ENCODE measurements at places on chromosomes 12 and 14.

GRCh38 chr14:32201193-32201815 lies 541 bp upstream of the RNU6-7 start:
- DNase-seq: peak; percentile 76

- no peak for DNase-seq
Measured at GRCh38 chr14:59484639-59485175, 390 bp downstream of the JKAMP start.

GRCh38 chr14:63981569-63981968 lies 128.8 kb downstream of the SYNE2 start:
- DNase-seq: no peak

- no peak for DNase-seq
Measured at GRCh38 chr12:23528316-23528715, 421.2 kb downstream of the SOX5 start.

- DNase-seq: no peak
Measured at GRCh38 chr14:55707365-55707804, 127.4 kb downstream of the KTN1 start.

GRCh38 chr12:53803703-53804102 lies 51.9 kb upstream of the CISTR start:
- DNase-seq: no peak

DNA sequence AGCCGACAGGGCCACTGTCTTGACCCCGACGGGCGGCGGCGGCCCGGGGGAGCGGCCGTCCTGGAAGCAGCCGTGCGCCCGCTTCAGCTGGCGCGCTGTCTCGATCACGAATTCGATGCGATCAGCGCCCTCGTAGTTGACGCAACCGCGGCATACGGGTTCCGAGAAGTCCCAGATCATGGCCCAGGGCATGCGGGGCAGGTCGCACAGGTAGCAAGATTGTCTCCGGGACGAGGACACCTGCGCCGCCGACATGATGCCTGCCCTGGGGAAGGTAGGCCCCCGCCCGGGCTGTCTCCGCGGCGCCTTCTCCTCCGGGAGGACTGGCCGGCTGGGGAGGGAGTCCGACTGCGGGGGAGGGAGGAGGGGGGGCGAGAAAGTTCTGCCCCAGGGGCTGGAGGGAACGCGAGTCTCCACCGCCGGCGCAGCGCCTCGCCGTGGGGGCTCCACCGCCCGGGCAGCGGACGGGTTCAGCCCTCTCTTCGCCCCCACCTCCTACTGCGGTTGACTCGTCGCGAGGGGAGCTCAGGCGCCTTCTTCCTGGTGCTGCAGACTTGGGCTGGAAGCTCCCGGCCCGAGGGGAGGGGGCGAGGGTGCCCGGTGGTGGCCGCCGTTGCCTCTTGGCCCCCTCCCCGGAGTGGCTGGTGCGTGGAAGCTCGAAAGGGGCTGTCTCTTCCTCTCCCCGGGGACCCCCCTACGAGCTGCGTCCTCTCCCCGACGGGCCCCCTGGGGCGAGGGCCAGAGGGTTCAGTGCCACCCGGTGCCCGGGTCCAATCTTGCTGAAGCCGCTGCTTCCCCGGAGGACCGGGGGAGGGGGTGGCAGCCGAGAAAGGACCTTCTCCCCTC lies 747 bp downstream of the IRF2BPL start:
- peak; percentile 82 for DNase-seq

DNA sequence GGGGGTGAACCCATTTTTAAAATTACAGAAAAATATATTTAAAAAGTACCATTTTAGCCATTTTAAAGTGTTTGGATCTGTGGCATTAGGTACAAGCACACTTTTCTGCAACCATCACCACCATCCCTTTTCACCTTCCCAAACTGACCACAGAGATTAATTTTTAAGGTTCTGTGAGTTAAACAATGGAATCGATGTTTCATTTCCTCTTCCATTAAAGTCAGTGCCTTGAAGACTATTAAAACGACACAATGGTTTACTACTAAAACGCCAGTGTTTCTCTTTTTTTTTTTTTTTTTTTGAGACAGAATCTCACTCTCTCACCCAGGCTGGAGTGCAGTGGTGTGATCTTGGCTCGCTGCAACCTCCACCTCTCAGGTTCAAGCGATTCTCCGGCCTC lies 78.1 kb upstream of the GPR68 start:
- no peak for DNase-seq

- DNase-seq: no peak
Measured at GRCh38 chr12:27226407-27226929, 17.6 kb upstream of the STK38L start.

DNA sequence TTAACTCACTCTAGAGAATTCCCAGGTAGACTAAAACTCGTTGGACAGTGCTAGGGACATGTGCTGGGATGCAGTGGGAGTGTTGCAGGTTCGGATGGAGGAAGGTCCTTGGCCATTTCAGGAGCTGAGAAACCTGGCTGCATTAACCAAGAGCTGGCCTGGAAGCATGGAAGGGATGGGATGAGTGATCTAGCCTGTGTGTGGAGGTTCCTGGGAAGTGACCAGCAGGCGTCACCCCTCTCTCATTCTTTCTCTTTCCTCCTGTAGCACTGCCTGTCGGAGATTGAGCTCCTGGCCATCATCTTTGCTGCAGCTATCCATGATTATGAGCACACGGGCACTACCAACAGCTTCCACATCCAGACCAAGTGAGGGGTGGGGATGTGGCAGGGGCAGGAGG lies 15.6 kb downstream of the PPP1R1A start:
- no peak for DNase-seq

GRCh38 chr14:54356172-54356571 lies 40.6 kb upstream of the CDKN3 start:
- no peak for DNase-seq

GRCh38 chr14:100241279-100241678 lies 2.3 kb downstream of the YY1 start:
- no peak for DNase-seq

DNA sequence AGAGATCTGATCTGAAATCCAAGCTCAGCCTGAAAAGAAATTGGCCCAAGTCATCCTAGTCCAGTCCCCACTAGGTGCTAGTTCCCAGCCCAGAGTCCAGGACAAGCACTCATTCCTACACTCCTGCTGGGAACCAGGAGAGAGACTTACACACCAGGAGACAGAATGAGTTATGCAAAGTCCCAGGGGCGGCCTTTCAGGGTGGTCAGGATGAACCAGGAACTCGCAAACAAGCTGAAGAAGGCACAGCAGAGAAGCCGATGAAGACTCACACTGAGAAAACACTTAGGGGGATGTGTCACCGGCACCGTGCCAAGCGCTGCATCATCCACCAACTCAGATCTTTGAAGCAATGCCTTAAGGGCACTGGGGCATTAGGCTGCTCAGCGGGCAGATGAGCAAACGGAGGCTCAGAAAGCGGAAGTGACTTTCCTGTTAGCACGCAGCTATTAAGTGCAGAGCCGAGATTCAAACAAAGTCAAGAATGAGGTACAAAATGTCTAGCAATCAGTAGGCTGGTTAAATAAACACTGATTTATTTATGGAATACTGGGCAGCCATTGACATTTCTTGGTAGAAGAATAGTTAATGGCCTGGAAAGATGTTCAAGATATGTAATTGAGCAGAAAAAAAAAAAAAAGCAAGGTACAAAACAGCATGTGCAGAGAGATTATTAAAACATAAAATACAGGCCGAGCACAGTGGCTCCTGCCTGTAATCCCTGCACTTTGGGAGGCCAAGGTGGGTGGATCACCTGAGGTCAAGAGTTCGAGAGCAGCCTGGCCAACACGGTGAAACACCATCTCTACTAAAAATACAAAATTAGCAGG lies 78.7 kb downstream of the LRRC74A start:
- peak; percentile 75 for DNase-seq

DNA sequence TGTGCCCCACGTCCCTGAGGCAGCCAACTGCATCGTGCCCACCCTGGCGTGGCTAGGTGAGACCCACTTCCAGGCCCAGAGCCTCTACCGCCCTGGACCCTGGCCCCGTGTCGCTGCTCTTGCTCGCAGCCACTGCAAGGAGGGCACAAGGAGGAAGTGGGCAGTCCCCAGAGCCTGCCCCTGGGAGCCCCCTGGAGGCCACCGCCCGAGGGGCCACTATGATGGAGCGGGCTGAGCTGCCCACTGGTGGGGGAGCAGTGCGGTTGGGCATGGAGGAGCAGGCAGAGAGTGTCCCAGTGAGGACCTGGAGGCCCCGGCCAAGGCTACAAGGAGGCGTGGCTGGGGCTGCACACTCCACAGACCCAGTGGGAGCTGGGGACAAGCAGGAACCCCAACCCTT lies 323.6 kb downstream of the PCNX1 start:
- no peak for DNase-seq

DNA sequence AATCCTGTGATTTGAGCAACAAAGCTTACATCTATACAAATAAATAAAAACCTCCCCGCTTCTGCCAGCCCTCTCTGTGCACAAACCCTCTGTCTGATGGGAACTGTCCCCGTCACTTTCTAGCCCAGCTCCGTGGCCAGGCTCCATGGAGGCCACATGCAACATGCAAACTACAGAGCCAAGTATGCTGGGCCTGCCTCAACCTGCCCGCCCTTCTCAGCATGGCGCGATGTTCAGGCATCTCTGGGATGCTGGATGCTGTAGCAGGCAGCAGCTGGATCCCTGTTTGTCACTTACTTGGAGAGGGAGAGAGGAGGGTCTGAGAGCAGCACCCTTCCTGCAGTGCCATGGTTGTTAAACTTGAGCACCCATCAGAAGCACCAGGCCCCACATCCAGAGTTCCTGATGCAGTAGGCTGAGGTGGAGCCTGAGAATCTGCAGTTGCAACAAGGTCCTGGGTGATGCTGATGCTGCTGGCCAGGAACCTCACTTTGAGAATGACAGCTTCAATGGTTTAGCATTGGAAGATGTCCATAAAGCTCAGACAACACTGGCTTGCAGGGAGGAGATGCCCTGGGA lies 32.4 kb downstream of the CLMN start:
- DNase-seq: no peak

DNA sequence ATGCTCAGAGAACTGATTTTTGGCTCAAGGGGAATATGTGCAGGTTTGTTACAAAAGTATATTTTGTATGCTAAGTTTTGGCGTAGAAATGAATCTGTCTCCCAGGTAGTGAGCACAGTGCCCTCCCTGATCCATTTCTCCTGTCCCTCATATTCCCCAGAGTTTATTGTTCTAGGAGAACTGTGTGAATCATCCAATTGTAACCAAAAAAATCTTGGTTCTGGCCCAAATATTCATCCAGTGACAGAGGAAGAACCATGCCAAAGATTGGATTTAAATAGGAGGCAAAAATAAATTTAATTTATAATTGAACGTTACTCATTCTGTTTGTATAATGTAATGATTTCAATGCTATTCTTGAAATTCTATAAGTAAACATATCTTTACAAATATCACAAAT lies 4.8 kb downstream of the CATSPERB start:
- DNase-seq: no peak

- no peak for DNase-seq
Measured at GRCh38 chr14:97584528-97584927, 787.3 kb downstream of the VRK1 start.

DNA sequence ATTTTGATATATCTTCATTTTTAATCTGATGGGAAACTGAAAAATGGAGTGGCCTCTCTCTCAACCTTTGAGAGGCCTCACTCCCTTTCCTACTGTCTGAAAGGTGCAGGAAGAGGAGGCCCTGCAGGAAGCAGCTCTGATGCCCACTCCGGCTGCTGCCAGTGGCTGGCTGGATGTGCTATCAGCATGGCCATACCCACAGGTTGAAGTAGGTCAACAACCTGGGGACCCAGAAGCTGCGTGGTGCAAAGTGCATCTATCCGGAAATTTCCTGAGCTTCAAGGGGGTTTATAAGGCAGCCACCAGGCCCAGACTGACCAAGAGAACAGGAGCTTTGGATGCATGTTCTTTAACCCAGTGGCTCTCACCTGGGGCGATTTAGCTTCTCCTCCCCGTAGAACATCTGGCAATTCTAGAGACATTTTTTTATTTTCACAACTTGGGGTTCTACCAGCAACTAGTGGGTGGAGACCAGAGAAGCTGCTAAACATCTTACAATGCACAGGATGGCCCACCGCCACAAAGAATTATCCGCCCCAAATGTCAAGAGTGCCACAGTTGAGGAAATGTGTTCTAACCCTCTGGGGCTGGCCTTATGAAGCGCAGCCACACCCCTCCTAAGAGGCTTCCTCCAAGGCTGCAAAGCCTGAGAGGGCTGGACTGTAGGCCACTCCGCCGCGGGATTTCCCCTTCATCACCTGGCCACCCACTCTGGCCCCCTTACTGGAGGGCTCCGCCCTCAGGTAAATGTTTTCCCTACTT lies 8.2 kb upstream of the BATF start:
- peak; percentile 64 for DNase-seq

DNA sequence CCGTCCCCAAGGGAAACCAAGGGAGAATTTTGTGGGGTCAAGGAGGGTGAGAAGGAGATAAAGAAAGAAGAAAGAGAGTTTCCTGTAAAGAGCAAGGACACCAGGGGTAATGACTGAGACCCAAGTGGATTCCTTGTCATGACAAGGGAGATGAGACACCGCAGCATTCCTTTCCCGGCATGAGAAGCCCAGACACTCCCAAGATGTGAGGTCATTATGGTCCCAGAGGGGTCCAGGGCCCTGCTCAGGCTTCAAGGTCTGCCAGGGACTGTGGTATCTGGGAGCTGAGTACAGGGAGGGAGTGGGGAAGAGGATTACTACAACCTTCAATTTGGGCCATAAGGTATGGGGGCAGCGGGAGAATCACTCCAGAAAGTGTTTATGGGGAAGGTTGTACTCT lies 58.1 kb downstream of the SPTB start:
- no peak for DNase-seq

All from GM10248 (cell line).